GM04503 (cell line): ENCODE measurements at places on chromosomes 11 and 22.

DNA sequence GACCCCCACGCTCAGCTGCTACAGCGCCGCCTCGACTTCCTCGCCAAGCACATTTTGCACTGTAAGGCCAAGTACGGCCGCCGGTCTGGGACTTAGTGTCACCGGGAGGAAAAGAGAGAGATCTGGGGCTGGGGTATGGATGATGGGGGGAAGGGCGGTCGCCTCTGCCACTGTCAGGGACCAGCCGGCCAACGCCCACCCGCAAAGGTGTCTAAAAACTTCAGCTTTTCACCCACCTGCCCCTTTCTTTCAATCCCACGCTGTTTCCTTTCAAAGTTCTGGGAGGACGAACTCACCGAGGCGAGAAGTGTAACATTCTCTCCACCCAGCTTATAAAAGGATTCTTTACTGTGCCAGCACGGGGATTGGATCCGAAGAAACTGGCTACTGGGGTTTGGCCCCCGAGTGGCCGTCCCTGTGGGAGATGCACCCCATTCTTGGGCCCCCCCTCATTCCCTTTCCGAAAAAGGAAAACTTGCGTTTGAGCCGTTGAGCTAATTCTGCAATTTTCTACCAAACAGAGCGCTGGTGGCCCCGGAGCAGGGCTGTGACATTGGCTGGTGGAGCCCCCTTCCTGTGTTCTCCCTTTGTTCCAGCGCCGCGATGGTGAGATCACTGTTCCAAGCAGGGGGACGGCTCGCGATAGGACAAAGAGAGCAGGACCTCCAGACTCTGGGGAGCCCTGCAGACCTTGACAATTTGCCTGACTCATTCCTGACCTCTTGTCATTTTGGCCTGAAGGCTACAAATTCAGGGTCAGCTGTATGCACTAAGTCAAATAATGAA is 1.8 kb downstream of the FJX1 start:
- no peak for DNase-seq

- no peak for DNase-seq
Observed at GRCh38 chr11:132037956-132038355, 667.5 kb downstream of the NTM start.

GRCh38 chr11:64263947-64264317 is 12.6 kb downstream of the PLCB3 start:
- no peak for DNase-seq

DNA sequence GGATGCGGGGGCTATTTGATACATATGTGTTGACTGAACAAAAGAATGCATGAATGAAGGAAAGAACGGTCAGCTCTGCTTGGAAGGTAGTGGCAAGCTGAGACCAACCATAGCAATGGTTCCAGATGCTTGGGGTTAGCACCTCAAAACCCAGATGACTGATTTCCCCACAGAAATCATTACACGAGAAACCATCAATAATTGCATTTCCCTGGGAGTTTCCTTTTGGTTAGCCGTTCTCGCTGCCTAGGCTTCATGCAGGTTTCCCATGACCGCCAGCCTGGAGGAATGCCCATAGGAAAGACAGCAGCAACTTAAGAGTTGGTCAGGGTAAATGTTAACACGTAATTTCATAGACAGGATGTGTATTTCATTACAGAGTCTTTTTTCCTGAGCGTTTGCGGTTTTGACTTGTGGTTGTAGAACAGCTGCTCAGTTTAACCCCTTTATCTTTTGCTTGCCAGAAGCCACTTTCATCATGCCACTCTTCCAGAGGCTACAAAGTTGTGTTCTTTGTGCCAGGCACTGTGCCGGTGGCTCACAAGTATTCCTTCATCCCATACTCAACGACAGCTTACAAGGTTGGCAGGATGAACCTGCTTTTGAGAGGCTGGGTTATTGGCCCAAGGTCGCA is 2.8 kb downstream of the IL17RA start:
- no peak for DNase-seq

- DNase-seq = no peak
Observed at GRCh38 chr11:109849946-109850345, 243.2 kb upstream of the ZC3H12C start.

GRCh38 chr22:17969701-17970113 is 54.7 kb downstream of the MICAL3 start:
- peak; percentile 79 for DNase-seq

GRCh38 chr11:119363081-119363850 is 16.8 kb upstream of the MFRP start:
- DNase-seq = no peak

DNA sequence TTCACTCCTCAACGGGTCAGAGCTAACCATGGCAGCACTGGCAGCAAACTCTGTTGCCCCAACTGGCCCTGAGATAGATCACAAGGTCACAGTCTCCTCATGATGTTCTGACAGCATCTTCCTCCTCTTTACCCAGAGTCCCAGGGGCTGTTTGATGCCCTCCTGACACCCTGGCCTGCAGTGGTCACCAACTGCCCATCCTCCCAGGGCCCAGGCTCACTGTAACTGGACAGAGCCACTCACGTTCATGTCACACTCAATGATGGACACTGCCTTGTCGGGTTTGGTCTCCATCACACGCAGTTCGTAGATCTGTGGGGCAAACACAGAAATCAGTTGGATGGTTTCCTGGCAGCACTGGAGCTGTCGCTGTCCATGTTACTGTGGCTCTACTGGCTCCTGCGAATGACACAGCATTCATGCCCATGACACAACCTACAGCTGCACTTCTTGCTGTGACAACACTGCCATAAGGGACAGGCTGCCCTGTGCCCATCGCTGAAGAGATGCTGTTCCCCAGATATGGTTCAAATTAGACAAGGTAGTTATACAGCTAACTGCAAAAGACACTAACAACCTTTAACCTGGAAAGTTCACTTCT is 10.4 kb upstream of the C22orf39 start:
- DNase-seq = no peak

- no peak for DNase-seq
Observed at GRCh38 chr11:83736684-83737083, 450.5 kb upstream of the CCDC90B start.

DNA sequence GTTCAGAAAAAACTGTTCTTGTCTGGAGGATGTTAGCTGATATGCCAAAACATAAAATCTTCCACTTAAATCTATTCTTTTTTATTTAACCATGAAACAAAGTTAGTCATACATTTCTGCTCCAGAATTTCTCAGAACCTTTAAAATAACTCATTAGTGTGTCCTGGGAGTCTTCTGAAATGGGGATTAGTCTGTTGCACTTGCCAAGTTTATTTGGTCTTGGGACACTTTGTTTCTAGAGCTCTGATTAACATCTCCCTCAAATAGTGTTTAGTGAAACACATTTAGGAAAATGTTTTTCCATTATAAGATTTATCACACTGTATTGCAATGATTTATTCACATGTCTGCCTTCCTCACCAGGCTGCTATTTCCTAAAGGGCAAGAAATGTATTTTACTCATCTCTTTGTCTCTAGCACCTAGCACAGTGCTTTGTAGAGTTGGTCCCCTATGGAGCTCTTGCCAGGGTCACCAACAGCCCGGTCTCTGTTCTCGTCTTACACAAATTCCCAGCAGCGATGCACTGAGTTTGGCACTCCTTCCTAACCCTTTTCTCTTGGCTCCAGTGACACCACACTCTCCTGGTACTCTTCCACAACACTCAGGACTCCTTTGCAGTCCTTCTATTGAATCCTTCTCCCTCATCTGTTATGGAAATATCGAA is 189.2 kb downstream of the CSNK2A3 start:
- no peak for DNase-seq

DNA sequence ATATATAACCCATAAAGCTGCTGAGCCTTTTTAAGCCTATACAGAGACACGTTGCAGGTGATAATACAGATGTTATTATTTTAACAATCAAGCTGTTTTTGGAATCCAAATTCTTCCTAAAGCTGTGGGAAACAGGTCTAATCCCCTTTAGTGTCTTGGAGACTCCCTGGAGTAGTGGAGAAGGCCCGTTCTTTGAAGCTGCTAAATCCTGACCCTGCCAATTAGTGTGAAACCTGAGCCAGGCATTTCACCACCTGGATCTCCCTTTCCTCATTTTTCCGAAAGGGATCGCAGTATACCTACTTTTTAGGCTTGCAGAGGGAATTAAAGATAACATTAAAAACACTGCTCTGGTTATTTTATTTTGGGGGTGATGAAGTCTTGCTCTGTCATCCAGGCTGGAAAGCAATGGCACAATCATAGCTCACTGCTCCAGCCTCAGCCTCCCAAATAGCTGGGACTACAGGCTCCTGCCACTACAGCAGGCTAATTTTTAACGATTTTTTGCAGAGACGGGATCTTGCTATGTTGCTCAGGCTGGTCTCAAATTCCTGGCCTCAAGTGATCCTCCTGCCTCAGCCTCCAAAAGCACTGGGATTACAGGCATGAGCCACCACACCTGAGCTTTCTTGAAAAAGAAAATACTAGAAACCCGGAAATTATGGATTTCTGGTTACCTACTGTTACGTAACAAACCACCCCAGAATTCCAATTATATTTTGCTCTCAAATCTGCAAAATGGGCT is 1.7 kb upstream of the EIF4ENIF1 start:
- no peak for DNase-seq

GRCh38 chr22:49880281-49880680 is 26.6 kb downstream of the ZBED4 start:
- DNase-seq = no peak

DNA sequence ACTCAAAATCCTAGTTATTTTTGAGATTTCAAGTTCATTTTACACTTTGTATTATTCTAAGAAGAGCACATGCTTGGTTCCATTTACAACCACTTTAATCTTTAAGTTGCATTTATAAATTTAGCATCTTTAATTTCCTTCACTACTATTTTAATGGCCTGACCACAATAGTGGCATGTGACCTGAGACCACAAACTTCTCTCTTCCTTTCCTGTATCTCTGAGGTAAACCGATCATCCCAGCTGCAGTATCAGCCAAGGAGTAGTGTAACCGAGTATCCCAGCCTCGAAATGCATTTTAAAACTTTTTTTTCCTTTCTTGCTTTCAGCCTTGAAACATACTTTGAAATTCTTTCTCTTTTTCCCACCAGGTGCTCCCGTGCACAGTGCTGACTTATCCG is 28.7 kb upstream of the CBX6 start:
- no peak for DNase-seq

- no peak for DNase-seq
Observed at GRCh38 chr11:70089631-70090030, 11.5 kb downstream of the ANO1 start.

DNA sequence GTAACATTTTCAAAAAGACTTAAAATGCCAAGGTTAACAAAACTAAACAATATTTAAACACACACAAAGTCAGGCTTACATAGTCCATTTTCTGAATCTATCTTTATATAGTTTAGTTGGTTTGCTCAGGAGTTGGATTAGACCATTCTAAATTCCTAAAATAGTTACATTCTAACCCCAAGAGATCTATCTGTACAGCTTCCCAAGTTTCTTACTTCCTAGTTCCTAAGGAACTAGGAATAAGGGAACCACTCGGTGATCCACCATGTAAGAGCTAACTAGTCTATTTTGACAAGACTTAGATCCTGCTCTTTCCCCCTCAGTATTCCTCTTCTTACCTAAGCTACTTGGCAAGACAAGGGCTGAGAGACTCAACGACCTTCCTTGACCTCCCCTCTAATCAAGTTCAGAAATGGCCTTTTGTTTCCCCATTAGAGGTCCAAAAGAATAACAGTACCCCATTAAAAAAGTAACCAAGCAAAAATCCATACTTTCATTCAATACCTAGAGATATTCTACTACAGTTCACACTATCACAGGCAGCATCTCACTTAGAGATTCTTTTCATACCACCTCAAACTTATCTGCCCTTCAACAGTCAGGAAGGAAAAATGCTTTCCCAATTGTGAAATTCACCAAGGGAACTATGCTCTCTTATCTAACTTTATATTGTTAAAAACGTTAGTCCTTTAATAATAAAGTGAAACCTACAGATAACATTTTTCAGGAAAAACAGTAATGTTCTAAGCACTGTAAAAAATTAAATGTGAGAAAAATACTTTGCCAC is 253.1 kb downstream of the TTC28 start:
- no peak for DNase-seq

- no peak for DNase-seq
Observed at GRCh38 chr11:64292460-64293254, 1.6 kb downstream of the KCNK4 start.

- DNase-seq = no peak
Observed at GRCh38 chr11:43632181-43632580, 48.4 kb upstream of the HSD17B12 start.

DNA sequence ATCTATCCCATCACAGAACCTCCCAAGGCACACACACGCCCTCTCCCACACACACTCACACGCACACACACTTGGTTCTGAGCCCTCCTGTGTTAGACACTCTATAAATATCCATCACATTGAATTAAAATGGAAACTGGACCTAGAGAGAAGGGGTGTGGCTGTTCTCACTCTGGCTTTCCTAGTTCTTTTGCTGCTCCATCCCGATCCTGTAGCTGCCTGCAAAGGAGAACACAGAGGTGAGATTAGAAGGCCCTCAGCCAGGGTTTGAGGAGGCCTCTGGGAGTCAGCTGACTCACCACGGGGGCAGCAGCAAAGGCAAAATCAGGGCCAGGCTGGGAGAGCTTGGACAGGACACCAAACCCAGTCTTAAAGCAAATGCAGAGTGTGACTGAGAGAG is 192.3 kb upstream of the CADM1 start:
- no peak for DNase-seq

DNA sequence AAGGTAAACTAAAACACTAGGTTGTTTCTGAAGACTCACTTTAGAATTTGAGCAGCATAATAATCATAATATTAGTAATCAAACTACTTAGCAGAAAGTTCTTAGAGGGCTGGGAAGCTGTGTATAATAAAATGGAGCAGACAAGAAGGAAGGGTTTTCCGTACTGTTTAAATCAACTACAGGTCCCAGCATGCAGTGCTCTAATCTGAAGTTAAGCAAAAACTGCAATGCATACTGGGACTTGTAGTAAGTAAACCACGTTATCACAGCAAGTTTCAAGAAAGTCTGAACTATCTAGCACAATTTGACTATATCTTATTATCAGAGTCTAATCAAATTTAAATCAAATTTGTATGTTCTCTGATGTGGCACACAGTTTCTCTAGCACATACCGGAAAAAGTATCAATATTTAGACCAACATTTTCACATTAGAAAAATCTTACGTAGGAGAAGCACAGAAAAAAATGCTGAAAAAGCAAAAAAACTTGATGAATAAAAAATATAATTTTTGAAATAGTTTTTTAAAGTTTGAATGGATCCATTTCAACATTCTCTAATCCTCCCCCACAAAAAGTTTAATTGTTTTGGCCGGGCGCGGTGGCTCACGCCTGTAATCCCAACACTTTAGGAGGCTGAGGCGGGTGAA is 8.2 kb downstream of the PHF21A start:
- DNase-seq = no peak

DNA sequence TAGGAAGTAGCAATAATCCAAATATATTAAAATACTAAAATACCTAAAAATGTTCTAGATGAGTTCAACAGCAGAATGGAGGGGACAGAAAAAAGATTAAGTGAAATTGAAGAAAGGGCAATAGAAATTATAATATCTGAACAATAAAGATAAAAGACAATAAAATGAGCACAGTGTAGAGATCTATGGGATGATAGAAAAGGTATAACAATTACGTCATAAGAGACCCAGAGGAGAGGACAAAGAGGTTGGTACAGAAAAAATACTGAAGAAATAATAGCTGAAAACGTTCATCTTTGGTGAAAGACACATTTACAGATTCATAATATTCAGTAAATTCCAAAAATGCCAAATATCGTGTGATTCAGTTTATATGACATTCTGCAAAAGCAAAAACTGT is 143.4 kb downstream of the TMEM135 start:
- no peak for DNase-seq

- no peak for DNase-seq
Observed at GRCh38 chr11:69122326-69122629, 33.5 kb upstream of the SMIM38 start.
